ENCODE measurements at places on chromosomes 6 and 20.

DNA sequence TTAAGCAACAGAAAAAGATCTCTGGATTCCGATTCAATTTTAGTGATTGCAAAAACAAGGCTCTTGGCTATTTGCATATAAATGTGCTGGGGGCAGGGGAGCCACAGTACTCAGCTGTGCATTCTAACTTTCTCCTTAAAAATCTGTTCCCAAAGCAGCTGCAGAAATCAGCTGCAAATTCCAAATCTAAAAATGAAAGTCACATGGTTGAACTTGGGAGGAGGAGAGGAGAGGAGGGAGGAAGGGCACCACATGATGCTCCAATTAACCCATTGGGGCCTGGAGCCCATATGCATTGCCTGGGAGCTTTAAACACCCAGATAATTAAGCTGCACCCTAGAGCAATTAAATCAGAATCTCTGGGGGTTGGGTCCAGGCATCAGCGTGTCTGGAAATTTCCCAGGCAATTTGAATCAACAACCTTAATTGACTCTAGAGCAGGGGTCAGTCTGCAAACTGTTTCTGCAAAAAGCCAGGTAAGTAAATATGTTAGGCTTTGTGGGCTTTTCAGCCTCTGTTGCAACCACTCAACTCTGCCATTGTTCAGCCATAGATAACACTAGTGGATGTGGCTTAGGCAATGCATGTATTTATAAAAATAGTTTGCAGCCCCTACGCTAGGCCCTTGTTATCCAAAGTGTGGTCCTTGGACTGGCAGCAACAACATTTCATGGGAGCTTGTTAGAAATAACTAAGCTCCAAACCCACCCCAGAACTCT, 508.1 kb downstream of the KIF16B start:
- DNase-seq: no peak

DNA sequence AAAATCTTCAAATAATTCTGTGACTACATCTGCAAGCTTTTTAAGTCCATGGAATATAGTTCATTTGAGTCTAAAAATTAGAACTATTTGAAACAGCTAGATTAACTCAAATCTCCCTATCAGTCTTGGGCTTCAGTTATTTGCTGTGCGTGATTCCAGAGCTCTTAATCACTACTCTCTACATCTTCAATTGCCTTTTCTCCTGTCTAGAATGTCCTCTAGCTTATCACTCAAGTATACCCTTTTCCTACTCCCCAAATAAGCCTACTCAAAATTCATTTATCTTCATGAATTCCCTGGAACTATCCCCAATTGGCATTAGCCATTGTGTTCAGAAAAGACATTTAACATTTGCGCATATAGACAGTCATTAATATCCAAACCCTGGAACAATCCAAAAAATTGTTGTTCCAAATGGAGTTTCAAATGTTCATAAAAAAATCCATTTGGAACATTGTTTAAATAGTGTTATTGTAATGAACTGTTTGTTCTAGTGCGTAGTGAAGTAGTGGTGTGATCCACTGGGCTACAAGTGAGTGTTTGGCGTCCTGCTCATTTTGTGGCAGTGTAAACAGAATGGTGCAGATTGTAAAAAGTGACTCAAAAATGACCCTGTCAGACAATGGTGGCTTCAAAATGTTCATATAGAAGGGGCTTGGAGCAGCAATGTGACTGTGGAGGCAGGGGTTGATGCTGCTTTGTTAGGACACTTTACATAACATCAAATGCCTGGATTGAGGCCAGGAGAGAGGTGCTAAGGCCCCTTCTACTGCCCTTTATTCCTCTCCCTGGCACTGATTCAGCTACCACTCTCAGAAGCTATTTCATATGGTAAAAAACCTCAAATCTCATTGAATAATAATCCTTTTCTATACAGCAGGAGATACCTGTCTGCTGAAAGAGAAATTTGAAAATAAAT, 122.3 kb downstream of the KIF6 start:
- DNase-seq: no peak

- DNase-seq: no peak
These were observed 172.2 kb upstream of the CENPW start for GRCh38 chr6:126167726-126168125.

- no peak for DNase-seq
These were observed 169.5 kb upstream of the SNX9 start for GRCh38 chr6:157653521-157653920.

Data from neural progenitor cell (in vitro differentiated cells).